ENCODE measurements at places on chromosomes 1 and 21.

- no peak for DNase-seq
Observed at GRCh38 chr1:87179851-87180519, 148.7 kb upstream of the LMO4 start.

DNA sequence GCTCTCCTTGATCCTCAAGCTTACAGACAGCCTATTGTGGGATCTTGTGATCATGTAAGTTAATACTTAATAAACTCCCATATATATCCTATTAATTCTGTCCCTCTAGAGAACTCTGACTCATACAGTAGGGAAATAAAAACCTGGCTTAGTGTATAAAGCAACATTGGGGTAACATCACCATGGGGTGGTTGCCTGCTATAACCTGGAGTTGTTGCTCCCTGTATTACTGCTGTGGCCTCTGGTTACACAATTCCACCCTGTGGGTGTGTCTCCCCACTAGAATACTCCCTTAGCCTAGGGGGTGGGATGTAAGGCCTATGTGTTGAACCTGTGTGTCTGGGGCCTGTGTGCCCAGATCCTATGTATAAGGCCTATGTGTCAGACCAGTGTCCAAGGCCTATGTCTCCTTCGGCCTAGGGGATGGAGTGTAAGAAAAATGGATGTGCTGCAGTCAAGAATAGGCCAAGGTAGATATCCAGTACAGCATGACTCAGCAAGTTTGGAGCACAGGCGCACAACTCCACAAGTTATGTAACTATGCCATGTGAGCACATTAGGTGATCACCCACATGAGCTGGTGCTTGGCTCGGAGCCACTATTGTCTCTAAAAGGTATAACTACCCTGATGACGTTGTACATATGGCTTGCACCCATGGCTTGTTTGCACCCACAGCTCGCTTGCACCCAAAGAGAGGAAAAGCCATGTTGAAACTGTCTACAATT, 96.8 kb upstream of the C1orf21 start:
- DNase-seq: no peak

DNA sequence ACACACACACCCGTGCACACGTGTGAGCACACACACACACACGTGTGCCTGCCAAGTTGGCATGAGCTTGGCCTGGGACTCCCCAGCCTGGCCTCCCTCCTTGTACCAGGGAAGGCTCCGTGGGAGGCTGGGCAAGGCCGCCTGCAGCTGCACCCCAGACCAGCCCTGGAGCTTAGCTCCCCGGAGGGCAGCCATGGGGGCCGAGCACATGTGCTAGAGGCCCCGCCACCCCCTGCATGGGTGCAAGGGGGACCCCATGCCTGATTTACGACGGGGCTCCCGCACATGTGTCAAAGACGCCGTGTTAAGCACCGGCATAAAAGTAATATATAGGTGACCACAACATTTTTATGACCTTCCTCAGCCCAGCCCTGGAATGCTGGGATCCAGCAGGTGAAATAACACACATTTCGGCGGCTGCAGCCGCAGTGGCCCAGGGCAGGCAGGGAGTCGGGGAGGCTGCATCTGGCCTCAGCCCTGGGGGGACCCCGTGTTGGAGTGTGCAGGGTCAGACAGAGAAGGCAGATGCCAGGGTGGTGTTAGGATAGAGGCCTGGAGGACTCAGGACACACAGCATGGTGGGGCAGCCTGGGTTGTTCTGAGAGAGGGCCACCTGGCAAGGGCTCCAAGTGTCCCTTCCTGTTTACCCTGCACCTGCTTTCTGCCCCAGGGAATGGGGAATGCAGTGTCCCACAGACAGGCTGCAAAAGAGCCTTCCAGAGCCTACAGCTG, 56.3 kb downstream of the WNT9A start:
- DNase-seq: no peak

DNA sequence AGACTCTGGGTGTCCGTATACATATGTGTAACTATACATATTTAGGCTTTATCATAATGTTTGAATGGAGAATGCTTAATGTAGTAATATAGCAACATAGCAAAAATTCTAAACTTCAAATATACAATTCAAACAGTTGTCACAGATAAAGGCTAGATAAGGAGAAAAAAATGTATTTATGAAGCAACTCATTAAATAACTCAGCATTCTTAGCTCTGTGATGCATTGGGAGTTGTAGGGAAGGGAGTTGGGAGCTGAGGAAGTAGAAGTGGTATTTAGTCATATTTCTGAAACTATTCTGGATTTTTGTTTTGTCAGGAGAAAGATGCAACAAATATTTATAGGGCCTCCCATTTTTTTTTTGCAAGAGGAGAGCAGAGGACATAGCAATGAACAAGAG, 197.8 kb downstream of the PBX1 start:
- DNase-seq: no peak

GRCh38 chr1:166956057-166956850, 19.1 kb downstream of the ILDR2 start:
- DNase-seq: no peak

- no peak for DNase-seq
Observed at GRCh38 chr1:24897263-24898151, 32.6 kb downstream of the RUNX3 start.

- DNase-seq: no peak
Observed at GRCh38 chr1:12411098-12411497, 181.3 kb downstream of the VPS13D start.

DNA sequence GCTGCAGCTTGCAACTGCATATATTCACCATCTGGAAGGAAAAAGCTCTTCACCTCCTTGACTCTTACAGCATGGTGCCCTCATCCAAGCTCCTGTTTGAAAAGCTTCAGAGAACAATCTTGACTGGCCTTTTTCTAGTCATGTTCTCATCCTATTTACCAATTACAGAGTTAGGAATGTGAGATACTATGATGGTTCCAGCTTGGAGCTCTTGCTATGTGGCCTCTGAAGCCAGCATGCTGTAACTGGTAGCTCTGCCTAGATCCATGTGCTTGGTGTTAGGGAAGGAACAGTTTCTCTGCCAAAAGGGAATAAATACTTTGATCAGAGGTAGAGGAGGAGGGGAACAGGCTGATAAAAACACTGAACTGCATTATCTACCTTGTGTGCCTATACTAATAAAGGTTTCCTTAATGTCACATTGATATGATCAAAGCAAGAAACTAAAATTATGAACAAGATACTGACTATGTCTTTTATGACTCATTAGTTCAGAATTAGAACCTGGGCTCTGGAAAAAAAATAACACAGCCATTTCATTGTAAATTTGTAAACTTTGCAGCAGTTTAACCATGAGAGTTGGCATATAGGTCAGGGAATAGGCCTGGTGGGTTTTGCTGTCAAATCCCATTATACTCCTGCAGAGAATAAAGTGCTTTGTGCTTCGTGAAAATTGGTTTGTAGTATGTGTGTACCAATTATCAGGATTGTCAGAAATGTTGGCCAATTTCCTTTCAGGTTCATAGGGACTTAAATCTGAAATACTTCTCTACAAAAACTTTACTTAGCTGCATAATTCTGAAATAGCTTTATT, 92.7 kb downstream of the LEPR start:
- no peak for DNase-seq

DNA sequence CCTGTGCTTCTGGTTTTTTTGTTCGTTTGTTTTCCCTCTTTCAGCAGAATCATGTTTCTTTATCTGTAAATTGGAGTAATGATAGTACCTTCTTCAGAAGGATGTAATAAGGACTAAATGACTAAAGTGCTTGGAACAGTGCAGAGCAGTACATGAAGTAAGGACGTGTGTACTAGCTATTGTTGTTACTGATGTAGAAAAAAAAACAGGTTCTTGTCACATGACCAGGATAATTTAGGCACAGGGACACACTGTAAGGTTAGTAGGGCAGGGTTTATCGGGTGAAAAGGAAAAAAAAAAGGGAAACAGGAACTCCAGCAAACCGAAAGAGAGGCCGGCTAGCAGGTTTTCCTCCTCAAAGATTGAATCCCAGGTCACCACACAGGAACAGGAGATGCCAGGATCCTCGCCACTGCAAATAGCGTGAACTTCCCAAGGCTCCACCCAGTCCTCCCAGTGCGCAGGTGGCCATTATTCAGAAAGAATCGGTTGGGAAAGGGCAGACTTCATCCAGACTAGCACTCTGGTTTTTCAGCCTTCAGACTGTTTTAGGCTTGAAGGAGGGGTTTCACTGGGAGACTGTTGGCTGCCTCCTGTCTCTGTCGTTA, 63.8 kb upstream of the PRRC2C start:
- no peak for DNase-seq

GRCh38 chr1:57041901-57042300, 76.1 kb upstream of the C8B start:
- no peak for DNase-seq

DNA sequence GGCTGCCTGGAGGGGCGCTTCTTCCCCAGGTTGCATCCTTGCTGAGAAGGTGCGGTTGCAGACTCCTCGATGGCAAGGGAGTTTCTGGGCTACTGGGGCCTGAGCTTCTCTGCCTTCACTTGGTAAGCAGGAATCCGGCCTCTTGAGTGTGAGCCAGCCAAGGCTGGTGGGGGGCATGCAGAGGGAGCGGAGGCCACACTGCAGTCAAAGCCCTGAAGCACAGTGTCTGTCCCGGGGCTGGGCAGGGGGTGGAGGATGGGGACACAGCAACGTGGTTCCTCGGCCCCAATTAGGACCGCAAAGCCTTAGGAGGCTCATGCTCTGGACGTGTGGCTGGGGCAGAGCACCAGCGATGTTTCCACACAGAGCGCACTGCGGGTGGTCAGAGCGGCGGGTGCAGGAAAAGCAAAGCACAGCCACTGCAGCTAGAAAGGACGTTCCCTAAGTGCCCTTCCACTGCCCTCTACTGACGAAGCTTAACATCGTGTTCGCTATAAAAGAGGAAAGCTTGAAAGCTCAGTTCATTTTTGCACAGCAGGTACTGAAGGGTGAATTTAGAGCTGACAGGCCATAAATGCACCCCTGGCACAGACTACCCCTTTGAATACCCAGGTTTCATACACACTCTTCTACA, 60.7 kb upstream of the COG2 start:
- no peak for DNase-seq

DNA sequence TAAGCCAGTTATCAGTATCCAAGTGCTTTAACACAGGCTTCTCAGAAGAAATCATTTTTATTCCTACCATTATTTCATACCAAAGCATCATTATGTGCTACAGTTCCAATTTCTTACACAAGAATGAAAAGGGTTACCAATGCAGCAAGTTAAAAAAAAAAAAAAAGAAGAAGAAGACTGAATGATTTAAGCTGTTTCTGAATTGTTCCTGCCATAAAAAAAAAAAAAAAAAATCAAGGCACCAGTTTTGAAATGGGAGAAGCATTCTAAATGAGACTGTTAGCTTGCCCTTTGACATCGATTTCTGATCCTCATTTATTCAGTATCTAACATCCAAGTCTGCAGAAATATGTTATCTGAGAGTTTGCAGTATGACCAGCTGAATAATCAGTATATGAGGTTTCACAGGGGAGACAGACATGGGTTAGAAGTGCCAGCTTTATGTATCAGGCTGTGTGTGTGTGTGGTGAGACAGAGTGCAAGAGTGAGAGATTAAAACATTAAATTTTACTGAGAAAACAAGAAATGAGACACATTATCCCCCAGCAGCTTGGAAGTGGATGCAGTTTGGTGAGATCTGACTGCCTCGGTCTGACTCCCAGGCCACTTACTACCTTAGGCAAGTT, 105.8 kb downstream of the COLGALT2 start:
- no peak for DNase-seq

- no peak for DNase-seq
Observed at GRCh38 chr1:72336776-72337175, 54.4 kb upstream of the NEGR1 start.

GRCh38 chr1:11682799-11683198, 1.9 kb upstream of the MAD2L2 start:
- no peak for DNase-seq

- DNase-seq: no peak
Observed at GRCh38 chr1:24236789-24237371, 49.8 kb upstream of the IFNLR1 start.

DNA sequence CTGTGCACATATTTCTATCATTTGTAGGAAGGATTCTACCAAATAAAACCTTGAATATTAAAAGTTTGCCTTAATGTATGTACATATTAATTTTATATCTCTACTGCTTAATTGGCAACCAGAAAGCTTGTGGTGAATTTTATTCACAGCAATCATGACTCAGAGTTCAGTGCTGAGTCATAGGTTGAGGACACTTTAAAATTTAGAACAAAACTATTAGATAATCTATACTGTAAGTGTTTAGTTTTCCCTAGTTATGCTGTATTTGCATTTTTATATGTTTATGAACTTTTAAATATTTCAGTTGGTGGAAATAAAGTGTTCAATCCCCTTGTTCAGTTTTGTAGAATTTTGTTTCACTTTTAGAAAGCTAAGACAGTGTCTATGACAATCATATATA, 841.5 kb downstream of the KCNT2 start:
- DNase-seq: peak; percentile 11

- no peak for DNase-seq
Observed at GRCh38 chr1:3026581-3027391, 5.5 kb downstream of the ACTRT2 start.

GRCh38 chr1:11080931-11081330, 18.7 kb downstream of the EXOSC10 start:
- no peak for DNase-seq
